ENCODE measurements at places on chromosomes 11 and 22.

DNA sequence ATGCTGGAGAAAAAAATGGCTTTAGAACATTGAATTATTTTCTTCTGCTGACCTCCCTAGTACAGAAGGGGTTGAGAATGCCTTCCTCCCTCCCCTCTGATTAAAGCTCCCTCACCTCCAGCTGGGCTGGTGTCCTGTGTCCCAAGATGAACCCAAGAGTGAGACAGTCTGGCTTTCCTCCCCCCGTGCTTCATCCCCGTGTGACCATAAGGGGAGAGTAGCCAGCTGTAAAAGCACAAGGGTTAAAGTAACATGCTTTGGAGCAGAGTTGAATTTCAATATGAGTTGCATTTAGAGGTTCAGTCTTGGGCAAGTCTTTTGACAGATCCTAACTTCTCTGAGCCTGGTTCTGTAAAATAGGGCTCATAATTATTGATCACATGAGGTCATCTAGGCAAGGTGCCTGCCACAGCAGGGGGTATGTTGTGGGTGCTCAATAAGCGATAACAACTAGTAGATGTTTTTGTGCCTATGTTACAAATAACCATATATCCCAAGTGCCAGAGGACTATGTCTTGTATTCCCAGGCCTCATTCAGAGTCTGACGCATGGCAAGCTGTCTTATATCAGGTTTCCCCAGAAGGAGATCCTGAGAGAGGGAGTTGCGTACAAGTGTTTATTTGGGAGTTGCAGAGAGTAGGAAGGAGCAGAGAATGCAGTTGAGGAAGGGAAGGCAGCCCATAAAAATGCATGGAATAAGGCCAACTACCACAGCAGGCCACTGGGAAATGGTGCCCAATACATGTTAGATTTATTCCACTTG, 4.1 kb downstream of the PRG2 start:
- no peak for DNase-seq

- DNase-seq: no peak
Observed at GRCh38 chr11:70169127-70169526, 34.0 kb upstream of the FADD start.

DNA sequence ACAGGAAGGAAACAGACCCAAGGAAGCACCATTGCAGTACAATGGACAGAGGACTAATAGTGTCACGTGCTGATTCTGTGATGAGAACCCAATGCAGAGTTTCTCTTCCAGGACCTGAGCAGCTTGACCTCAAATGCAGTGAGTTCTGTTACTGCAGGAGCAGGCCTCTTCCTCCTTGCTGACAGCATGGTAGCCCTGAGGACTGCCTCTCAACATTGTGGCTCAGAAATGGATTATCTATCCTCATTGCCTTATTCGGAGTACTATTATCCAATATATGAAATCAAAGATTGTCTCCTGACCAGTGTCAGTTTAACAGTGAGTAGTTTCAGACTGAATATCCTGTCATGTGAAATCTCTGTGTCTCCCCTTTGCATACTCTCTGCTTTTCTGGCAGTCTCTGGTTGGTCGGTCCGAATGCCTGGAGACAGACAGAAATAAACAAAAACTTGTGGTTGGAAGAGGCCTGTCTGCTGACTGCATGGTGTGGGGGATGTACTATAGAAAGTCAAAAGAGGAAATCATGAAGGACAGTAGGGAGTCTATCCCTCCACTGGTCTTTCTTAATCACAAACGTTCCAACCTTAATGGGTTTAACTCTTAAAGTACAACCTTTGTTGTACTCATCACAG, 6.9 kb upstream of the MS4A14 start:
- no peak for DNase-seq

GRCh38 chr22:43225609-43226008, 38.7 kb upstream of the TTLL12 start:
- no peak for DNase-seq

DNA sequence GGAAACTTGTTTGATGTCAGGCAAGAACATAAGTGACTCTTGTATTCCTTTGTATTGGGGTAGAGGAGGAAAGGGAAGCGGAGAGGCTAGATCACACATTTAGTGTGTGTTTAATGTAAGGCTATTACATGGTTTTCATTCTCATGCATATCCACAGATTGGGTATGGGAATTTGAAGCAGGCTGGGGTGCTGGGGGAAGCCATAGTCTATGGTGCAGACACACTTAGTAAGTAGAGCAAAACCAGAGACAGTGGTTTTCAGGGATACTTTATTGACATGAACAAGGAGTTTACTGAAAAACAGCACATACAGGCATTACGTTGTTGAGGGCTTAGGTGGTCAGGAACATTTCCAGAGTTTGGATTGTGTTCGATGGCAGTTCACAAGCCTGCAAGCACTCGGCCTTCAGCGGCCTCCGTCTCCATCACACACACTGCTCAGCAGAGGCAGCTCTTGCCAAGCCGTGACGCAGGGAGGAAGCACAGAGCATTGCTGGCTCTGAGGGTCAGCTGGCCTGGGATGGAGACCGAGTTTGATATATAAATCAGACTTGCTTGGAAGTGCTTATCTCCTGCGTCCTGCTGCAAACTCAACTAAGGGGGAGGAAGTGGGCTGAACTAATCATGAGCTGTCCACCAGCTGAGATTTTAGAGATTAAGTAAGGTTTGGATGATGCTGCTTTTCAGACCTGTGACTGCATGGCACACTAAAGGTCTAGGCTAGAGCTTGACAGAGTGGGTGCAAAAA, 25.3 kb downstream of the SCN3B start:
- no peak for DNase-seq

DNA sequence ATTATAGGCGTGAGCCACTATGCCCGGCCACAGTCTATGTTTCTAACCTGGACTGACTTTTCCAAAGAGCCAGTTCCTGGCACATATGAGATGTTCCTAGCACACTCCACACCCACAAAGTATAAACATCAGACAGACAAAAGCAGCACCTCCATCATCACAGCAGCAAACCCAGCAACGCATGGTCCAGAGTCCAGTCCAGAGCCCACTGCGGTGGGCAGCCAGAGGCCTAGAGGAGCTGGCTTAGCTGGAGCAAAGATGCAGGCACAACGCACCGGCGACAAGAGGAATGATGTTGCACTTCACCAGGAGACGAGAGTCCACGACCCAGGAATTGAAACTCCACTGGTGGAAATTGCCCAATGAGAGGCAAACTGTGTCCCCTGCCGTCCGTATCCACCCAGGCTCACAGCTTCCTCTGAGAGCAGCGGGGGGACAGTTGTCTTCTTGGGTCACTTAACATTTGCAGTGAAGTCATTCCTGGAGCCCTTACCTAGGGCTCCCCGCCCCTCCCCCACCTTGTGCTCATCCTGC, 36.6 kb downstream of the RPS6KA4 start:
- DNase-seq: no peak

- peak; percentile 26 for DNase-seq
Observed at GRCh38 chr11:119169282-119169719, 776 bp downstream of the NLRX1 start.

- DNase-seq: no peak
Observed at GRCh38 chr11:46039990-46040389, 81.3 kb downstream of the PHF21A start.

- DNase-seq: no peak
Observed at GRCh38 chr11:126519764-126520734, 164.6 kb downstream of the ST3GAL4 start.

DNA sequence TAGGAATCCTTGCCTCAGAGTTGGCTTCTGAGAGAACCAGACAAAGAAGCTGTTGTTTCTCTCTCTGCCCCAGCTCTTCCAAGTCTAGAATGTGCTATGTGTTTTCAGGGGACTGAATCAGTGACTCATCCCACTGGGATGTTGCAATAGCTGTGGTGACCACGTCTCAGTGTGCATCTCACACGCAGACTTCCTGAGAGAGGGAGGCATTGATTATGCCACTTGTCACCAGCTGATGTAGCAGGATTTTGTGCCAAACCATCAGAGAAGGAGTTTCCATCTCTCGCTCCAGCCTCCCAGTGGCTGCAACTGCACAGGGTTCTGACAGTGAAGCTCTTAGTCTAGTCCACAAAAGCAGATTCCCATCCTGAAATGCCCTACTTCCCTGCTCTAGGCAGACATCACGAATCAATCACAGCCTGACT, 455.8 kb downstream of the MIAT start:
- no peak for DNase-seq

DNA sequence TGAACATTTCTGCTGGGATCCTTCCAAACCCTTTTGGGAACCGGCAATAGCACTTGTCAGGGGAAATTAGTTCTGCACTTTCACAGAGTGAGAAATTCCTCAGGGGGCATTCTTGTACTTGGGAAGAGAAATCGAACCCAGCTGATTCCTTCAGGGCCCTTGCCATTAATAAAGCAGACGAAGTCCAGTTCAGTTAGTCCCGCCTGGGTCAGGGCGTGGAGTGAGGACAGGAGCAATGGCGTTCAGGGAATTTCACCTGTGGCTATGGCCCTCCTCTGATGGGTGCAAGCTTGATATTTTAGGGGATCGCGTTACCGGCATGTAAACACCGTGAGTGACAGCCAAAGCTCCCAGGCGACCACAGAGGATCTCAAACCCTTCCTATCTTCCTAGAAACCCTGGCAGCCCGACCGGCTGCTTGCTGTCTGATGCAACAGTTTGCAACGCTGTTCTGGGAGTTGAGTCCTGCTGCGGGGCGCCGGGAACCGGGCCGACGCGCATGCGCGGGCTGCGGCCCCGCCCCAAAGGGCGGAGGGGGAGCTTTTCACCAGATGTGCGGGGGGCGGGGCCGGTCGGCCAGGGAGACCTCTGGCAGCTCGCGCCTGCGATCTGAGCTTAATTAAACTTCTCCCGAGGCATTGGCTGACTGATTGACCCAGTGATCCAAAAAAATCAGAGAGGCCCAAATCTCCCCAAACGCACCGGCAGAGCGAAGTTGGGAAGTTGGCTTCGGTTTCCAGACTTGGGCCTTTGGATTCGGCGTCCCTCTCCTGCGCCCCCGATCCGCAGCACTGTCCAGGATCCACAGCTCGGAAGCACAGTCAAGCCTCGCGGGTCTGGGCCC, 34.3 kb upstream of the CREB3L1 start:
- DNase-seq: peak; percentile 92

- DNase-seq: no peak
Observed at GRCh38 chr11:111186308-111186915, 59.1 kb upstream of the POU2AF2 start.

DNA sequence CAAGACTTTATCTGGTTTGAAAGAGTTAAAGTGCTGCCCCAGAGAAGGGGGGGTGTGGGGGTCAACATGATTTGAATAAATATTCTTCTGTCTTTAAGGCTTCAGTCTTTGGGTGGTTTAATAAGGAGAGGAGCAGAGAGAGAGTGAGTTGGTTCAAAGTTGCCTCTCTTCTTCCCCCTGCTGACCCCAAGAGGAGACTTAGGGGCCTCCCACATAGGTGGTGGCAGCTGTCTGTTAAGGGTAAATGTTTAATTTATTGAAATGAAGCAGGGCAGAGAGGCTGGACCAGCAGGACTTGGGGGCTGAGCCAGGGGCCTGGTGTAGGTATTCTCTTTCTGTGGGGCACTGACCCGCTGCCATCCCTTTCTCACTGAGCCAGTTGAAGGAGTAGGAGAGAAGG, 5.5 kb downstream of the POU2F3 start:
- no peak for DNase-seq

- peak; percentile 65 for DNase-seq
Observed at GRCh38 chr11:65927904-65928397, 8.7 kb downstream of the DRAP1 start.

DNA sequence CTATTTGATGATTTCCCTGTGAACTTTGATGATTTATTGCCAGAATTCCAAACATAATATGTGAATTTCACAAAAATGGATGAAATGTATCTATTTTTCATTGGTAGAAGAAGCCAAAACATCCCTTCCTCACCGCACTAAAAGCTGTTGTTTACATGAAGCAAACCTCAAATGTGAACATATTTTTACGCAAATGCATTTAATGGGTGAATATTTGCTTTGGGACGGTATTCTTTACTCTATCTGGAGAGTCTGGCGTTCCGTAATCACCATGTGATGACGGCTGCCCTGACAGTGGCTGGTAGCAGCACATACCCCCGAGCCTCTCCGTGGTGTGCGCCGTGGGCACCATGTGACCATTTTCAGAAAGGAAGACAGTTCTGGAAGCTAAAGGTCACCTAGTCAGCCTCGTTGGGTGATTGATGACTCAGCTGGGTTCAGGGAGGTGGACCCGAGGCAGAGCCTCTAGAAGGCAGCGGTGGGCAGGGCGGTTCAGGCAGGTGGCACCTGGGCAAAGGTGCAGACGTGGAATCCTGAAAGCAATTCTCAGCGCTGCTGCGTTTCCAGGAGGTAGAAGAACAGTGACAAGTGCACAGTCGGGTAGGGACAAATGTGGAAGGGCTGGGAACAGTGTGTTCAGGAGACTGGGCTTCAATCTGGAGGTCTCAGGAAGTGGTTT, 45.3 kb downstream of the PPARA start:
- DNase-seq: no peak

DNA sequence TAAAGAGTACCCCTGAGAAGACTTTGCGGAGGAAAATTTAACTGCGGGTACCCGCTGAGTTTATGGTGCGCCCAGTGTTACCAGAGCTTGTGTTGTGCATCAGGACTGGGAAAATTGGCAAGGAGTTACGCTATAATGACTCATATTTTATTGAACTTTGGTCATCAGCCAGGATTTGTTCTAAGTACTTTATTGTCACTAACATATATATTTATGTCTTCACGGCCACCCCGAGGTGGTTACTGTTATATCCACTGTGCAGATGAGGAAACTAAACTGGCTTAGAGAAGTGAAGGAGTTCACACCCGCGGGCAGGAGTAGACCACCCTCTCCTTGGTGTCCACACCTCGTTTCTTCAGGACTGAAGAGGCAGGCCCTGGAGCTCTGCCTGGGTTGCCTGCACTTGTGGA, 667 bp downstream of the ACCS start:
- DNase-seq: no peak

DNA sequence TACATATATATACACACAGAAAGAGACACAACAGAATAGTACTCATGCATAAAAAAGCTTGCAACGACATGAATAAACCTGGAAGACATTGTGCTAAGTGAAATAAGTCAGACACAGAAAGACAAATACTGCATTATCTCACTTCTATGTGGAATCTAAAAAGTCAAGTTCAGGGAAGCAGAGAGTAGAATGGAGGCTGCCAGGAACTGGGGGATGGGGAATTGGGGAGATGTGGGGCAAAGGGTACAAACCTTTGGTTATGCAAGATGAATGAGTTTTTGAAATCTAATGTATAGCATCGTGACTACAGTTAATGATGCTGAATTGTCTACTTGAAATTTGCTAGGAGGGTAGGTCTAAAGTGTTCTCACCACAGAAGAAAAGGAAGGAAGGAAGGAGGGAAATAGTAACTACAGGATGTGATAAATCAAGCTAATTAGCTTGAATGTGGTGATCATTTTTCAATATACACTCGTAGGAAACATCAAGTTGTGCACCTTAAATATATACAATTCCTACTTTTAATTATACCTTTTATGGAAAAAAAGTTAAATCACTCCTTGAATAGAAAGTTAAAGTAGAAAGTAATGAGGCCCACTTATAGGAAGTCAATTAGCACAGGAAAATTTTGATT, 33.8 kb downstream of the MMP13 start:
- no peak for DNase-seq
